NCI-H2081 (cell line): ENCODE measurements at places on chromosomes 5 and 9.
A peak's percentile ranks its signal among the peaks of the same experiment; 100 is the strongest.

- no peak for DNase-seq
Observed at GRCh38 chr9:312596-313320, 98.1 kb downstream of the DOCK8 start.

GRCh38 chr5:143054480-143054941, 284.3 kb downstream of the ARHGAP26 start:
- DNase-seq: no peak

GRCh38 chr5:93078082-93079038, 502.7 kb downstream of the NR2F1-AS1 start:
- DNase-seq: no peak

DNA sequence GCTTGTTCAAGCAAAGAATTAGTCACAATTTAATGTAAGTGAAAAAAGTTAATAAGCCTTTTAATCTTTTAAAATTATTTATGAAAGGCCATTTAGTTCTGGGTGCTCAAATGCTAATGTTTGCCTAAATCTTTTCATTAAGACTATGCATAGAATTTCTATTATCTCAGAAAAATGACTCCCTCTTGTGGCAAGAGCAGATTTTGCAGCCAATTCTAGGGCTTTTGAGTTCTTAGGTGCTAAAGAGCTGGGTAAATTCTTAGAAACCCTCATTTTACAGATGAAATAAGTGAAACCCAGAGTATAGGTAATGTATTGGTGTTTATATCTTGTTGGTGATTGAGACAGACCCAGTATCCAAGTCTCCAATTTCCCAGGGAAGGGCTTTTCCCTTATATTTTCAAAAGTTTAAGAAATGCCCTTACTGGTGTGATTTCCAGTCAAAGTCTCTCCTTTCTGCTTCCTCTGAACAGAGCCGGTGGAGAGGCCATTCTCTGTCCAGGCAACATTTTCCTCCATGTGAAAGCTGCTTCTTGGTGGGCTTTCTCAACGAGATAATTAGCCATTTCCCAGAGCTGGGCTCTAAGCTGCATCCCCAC, 24.1 kb upstream of the PCSK5 start:
- peak; percentile 47 for DNase-seq

- no peak for DNase-seq
Observed at GRCh38 chr5:66529182-66529581, 67.0 kb upstream of the MAST4 start.
